ENCODE measurements at places on chromosomes 2 and 18.

DNA sequence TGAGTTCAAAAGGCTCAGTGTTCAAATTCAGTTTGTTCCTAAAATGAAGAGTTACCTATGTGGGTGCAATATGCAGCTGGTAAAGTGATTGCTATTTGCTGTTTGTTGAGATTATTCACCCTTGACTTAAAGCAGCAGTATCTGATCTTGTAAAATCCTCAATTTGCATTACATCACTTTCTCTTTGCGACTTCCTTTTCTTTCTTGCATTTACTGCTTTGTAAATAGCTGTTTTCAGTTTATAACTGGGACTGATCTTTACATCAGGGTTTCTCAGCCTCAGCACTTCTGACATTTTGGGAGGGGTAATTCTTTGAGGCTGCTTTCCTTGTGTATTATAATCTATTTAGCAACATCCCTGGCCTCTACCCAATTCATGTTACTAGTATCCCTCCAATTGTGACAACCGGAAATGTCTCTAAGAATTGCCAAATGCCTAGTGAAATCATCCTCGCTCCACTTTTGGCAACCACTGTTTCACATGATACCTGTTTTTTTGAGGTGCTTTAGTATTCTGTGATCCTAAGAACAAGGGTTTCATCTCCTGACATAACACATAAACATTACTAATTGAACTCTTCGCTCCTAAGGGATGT, 12.1 kb upstream of the ERCC3 start:
- no peak for DNase-seq

DNA sequence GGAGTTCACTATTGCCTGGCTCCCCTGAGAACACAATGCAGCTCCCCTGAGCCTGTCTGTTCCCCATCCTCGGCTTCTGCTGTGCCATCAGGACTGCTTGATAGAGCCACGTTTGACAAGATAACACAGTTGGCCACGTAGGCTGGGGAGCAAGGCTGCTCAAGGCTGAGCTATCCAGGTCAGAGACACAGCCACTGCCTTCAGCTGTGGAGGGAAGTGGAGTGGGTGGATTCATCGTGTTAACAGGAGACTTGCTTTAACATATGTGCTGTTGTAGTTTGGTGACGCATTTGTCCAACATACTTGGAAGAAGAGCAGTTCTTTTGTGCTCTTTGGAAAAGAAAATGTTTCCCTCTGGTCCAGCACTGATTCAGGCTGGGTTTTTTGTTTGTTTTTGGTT, 68.8 kb downstream of the WDSUB1 start:
- DNase-seq = no peak

DNA sequence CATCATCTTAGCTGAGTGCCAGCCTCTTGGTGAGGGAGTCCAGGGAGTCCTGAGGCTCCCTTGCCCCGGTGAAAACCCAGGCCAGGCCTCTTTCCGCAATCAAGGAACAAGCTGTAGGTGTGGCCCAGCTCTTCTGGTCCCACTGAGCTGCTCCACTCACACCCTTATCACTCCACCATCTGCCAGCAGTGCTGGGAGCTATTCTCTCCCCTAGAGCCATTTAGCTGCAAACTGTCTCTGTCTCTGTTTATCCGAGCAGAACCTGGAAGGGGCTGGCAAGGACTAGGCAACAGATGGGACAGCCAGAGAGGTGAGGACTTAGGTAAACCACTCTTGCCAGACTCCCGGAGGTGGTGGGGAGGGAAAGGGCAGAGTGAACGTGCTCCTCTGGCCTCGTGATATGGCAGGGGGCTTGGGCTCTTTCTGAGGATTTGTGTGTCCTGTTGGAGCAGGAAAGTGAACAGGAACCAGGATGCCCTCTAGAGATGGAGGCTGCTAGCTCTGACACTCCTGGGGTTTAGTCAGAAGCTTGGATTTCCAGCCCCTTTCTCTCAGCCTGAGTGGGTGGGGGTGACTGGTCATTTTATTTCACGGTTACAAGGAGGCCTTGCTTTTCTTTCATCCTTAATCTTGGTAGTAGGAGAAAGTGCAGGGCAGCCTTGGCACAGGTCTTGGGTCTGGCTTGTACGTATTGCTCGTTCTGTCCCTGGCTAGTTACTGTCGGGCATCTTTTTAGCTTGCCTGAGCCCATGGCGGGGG, 19.6 kb downstream of the B3GNT2 start:
- no peak for DNase-seq

DNA sequence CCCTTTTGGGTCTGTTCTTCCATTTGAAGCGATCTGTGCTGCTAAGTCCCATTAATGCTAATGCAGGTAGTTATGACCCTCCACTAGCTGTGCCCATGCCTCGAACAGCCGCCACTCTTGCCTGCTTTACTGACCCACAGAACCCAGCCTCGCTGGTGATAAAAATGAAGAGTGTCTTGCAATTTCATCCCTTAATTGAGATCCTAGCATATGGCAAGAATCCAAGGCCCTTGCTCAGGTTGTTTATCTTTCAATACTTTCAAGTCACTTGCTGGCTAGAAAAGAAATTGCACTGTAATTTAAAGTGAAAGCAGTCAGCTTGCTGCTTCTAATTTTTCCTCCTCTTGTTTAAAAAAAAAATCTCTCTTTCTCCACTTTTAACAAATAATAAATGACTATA, 73.6 kb downstream of the ZNF521 start:
- DNase-seq = no peak

DNA sequence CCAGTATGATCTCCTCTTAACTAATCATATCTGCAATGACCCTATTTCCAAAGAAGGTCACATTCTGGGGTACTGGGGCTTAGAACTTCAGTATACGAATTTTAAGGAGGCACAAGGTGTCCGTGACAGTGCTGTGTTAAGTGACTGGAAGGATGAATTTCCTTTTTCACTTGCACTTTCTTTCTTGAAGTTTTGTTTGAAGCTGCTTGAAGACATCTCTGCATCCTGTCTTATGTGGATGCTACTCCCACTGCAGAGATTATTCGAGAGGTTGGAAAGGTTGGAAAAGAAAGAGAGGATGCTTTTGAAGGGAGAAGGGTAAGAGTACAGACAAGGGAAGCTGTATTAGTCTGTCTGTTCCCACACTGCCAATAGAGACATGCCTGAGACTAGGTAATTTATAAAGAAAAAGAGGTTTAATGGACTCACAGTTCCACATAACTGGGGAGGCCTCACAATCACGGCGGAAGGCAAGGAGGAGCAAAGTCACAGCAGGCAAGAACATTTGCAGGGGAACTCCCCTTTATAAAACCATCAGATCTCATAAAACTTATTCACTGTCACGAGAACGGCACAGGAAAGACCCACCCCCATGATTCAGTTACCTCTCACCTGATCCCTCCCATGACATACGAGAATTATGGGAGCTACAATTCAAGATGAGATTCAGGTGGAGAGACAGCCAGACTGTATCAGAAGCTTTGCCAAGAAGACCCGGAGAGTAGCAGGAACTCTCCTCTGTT, 3.6 kb upstream of the RNF144A start:
- DNase-seq = no peak

DNA sequence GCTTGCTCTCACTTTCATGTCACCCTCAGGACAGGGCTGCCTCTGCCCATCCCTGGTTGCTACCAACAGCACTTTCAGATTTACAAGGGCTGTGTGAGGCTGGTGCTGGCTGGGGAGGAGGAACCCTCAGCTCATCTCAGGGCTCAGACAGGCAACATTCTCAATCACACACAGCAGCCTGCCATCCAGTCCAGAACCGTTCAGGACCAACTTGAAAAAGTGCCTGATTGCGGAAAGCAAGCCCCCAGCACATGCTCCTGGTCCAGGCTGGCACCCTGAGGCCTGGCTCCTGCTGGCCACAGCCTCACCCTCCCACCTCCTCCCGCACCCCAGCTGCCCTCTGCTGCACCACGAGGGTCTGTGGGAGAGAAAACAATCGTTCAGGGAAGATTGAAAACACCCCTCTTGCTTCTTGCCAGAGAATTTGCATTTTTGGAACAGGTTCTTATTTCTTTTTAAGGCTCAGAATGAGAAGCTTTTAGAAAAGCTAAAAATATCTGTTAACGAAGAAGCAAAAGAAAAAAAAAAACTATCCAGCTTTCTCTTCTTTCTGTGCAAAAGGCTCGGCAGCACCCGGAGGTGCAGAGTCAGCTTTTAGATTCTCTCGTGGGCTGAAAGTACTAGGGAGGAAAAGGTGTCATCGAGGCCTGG, 403.8 kb upstream of the ID2 start:
- peak; percentile 53 for DNase-seq

GRCh38 chr2:148058641-148059040, 37.8 kb downstream of the MBD5 start:
- DNase-seq = no peak

GRCh38 chr18:58101291-58101794, 57.3 kb downstream of the NEDD4L start:
- DNase-seq = no peak

DNA sequence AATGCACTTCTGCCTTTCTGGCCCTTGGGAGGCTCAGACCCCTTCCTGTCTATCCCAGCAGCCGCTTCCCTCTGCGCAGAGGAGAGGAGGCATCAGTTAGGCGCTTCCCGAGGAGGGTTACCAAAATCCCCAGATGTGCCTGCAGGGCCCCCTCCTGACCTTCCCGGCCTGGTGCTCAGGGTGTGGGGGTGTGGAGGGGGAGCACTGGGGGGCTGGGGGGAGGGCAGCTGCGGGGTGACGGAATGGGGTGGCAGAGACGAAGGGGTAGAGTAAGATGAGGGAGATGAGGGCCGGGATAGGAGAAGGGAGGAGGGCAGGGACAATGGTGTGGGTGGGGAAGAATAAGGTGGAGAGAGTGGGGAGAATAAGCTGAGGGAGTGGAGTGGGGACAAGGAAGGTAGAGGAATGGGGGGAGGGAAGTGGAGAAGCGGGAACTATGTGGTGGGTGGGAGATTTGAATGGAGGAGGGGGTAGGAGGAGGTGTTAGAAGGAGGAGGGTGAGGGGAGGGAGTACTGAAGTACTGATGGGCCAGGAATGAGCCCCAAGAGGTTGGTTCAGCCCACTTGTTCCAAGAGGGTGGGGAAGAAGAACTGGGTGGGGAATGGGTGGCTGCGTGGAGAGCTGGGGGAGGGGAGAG, 6.5 kb upstream of the ZAP70 start:
- DNase-seq = peak; percentile 6

- no peak for DNase-seq
Observed at GRCh38 chr2:168132389-168132788, 115.0 kb downstream of the STK39 start.

DNA sequence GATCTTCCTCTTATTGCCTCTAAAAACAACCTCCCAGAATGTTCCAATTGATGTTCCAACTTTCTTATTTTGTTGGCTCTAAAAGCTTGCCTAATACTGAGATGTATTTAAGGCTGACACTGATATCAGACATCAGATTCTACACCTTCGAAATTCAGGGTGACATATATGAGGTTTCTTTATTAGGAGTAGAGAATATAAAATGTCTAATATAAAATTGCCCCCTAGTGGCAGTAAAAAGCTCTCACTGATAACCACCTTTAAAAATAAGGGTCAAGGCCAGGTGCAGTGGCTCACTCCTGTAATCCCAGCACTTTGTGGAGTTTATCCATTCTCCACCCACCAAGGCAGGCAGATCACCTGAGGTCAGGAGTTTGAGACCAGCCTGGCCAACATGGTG, 789.7 kb upstream of the SLC39A10 start:
- no peak for DNase-seq

DNA sequence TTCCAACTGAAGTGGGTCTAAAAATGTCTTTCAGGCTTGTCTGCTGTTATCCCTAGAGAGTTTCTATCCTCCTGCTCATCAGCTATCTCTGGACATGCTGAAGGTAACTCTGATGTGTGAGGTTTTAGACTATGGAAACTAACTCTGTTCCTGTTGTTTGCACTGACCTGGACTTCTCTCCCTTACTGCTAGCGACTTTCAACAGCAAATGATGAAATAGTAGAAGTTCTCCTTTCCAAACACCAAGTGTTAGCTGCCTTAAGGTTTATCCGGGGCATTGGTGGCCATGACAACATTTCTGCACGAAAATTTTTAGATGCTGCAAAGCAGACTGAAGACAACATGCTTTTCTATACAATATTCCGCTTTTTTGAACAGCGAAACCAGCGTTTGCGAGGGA, 26.9 kb downstream of the RMC1 start:
- DNase-seq = no peak

DNA sequence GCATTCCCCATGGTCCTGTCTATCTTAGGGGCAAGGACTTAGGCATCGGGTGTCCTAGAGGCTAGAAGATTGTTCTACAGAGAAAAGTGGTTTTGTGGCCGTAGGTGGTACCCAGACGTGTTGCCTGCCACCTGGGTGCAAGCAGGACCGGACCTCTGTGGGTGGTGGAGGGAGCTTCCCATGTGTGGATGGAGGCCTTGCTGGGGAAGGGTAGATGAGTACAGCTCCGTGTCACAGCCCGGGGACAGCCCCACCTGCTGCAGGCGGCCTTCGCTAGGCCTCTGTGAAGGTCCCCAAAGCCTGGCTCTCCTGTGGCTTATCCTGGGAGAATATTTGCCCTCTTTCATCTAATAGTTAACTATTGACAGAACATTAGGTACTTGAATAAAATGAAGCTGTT, 25.3 kb downstream of the CTIF start:
- DNase-seq = no peak

- DNase-seq = no peak
Observed at GRCh38 chr2:9443526-9443925, 20.1 kb downstream of the CPSF3 start.

- no peak for DNase-seq
Observed at GRCh38 chr2:62339413-62339812, 143.5 kb downstream of the B3GNT2 start.

GRCh38 chr2:140063356-140063755, 1283.2 kb upstream of the NXPH2 start:
- no peak for DNase-seq

- DNase-seq = no peak
Observed at GRCh38 chr2:237361194-237362004, 52.6 kb downstream of the COL6A3 start.

DNA sequence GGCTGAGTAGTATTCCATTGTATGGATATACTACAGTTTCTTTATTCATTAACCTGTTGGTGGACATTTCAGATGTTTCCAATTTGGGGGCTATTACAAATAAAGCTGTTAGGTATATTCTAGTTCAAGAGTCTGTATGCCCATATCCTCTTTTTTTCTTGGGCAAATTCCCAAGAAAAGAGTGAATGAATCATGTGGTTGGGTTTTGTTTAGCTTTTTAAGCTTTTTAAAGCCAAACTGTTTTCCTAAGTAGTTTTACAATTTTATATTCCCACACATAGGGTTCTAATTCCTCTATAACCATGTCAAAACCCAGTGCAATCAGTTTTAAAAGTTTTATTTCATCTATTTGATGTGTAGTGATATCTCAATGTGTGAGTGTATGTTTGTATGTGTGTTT, 44.9 kb upstream of the BAZ2B start:
- no peak for DNase-seq

GRCh38 chr2:24471662-24472061, 19.4 kb upstream of the NCOA1 start:
- no peak for DNase-seq
